ENCODE measurements at places on chromosomes 1 and 21.

GRCh38 chr1:172360511-172360910, 60.0 kb upstream of the C1orf105 start:
- no peak for DNase-seq

GRCh38 chr1:227395426-227396028, 77.2 kb upstream of the CDC42BPA start:
- no peak for DNase-seq

DNA sequence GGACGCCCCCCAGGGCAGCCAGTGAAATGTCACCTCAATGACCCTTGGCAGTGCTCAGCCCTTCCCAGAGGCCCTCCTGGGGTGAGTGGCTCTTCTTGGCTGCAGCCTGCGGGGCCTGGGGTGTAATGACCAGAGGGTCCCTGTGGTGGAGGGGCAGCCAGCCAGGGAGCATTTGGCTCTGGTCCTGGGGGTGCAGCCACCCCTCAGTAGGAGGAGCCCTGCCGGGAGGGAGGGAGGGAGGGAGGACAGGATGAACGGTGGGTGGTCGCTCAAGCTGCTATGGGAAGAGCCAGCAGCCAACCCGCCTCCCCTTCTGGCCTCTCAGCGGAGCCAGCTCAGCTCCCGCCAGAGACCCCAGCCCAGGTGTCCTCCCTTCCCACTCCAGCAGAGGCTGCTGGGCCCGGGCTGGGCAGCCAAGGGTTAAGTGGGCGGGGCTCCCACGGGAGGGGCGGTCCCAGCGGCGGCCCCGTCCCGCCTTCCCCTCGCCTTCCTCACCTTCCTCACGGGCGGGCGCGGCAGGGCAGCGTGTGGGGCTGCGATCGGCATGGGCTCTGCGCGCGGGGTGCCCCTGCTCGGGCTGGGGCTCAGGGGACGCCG, 9.0 kb upstream of the PLCH2 start:
- no peak for DNase-seq

DNA sequence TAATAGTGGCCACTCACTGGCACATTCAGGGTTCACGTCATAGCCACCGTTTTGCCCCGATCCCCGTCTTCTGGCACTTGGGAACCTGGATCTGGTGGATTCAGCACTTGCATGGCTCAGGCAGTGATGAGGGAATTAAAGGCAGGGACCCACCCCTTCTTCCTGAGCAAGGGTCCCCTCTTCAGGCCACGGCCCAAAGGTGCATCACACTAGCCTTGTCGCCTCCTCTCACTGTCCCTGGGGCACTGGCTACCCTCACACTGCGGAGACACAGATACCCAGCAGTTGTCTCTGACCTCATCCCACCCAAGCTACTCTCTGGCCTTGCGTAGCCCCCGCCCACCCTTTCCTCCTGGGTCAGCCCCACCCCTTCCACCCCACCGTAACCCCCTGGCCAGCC, 19.9 kb upstream of the LDLRAP1 start:
- no peak for DNase-seq

- DNase-seq: no peak
These were observed 8.3 kb downstream of the XCL2 start for GRCh38 chr1:168535536-168535935.

DNA sequence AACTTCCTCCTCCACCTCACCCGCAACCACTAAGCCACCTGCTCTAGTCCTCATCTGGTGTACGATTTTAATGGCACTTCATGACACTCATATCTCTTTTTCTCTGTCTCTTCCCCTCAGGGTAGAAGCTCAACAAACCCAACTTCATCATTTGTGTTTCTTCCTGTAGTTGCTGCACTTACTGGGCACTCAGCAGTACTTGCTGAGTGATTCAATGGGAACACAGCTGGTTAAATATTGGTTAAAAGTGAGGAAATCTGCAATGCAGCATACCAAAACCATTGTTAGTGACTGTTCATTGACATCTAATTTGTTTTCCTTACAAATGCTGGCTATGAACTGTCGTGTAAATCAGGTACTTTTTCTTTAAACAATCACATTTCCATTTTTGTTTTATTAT, 541.1 kb upstream of the PRMT6 start:
- DNase-seq: no peak

GRCh38 chr1:91791103-91791502, 94.8 kb downstream of the TGFBR3 start:
- no peak for DNase-seq

DNA sequence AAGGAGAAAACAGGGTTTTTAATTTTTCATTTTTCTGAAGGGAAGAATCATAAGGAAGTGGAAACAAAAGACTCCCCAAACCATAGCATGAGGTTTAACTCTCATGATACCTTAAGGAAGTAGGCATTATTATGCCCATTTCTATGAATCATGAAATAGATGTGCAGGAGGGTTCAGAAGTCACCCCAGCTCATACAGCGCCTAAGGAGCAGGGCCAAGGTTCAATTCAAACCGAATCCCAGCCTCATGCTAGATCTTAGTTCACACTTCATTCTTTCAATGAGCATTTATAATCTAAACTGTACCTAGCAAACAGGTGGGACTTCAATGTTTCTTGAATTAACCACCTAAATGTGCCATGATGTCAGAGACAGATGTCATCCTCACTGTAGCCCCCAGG, 111.9 kb upstream of the SLC25A33 start:
- no peak for DNase-seq

DNA sequence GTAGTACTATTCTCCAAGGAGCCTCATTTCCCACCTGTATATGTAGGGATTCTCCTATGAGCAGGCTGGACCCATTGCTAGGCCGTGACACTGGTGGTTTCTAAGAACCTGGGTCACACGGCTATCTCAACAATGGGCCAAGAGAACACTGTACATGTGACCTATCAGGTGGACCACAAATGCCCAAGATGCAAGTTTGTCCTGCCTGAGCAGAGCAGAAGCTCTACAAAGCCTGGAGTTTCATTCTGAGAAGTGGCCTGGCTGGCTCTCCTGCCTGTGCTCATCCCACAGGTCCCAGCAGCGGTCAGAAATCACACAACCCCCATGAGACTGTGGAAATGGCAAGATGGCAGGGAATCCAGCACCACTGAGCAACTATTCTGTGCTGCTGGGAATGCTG, 17.2 kb downstream of the THEMIS2 start:
- no peak for DNase-seq

GRCh38 chr1:86872086-86872485, 41.8 kb downstream of the SELENOF start:
- DNase-seq: no peak

DNA sequence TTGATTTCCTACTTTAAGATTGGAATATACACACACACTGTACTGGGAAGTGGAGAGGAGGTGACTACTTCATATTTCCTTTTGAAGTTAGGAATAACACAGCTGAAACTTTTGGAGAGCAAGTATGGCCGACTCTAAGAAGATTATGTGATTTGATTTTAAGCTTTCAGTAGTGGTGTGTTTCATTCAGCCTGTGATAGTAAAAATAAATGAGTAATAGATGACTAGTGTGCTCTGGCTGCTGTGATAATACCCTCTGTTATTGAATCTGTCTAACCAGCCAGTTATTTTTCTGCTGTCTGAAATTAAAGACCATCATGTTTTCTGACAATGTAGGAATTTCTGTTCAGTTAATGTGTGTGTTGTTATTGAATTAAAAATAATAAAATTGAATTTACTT, 48.3 kb downstream of the CTTNBP2NL start:
- DNase-seq: no peak

DNA sequence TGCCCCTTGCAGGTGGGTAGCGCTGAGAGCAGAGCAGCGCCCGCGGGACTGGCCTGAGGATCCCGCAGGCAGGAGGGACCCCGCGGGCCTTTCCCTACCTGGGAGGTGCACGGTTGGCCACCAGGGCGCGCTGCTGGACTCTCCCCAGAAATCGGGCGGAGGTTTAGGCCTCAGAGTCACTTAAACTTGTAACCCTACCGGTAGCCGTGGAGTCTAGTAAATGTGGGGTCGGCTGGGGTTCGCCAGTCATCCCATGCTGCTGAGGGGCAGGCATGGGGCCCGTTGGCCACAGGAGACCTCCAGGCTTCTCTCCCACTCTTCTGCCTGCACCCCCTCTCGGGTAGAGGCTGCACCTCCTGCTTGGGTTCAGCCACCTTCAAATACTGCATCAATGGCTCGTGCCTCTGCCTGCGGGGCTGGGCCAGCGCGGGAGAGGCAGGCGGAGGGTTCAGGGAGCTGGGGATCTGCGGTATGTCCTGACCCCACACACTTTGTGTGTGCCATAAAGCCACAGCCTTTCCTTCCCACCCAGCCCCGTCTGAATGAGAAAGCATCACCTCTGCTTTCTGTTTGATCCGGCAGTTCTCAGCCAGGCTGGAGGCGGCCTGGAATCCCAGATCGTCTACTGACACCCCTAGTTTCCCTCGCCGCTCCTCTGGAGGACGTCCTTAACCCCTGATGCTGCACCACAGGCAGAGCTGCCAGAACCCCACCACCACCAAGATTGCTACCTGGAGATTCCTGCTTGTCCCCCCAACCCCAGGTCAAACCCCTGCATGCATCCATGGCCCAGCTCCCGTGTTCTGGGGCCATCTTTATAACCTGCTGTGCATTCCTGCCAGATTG, 12.3 kb upstream of the GSTM4 start:
- DNase-seq: no peak

Measured in HS-5 (cell line).